GM18507 (cell line): ENCODE measurements at places on chromosomes 1 and 21.
A peak's percentile ranks its signal among the peaks of the same experiment; 100 is the strongest.

DNA sequence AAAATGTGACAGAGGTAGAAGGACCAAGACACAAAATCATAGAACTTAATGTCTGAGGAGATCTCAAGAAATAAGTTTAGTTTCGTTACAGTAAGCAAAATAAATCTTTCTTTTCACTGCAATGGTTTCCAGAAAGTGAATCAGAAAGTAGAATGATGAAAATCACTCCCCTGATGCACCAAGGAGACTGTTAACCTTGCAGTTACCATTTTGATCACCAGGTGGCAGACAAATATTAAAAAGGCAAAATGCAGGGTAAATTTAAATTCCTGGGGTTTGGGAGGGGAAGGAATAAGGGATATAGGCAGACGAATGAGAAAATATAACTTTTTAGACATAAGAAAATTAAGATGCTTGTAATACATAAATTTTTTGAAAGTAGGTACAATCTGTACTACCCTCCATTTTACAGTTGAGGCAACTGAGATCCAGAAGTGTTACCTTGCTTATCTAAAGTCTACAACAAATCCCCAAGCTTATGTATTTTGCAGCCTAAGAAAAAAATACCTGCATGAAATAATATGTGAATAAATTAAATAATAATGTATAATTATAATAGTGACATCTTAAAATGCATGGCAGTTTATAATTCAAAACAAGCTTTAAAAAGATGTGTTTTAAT lies 253.2 kb downstream of the CRB1 start:
- no peak for DNase-seq

DNA sequence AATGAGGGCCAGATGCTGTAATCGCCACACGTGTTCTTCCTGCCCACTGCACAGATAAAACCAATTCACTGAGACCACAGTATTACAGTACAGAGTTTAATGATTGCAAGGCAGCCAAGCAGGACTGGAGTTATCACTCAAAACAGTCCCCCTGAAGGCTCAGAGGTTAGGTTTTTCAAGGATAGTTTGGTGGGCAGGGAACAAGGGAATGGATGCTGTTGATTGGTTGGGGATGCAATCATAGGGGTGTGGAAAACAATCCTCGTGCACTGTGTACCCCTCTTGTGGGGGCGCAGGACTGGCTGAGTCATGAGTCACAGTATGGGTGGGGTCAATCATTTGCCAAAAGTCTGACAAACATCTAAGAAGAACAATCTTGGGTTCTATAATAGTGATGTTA lies 12.4 kb upstream of the USP1 start:
- DNase-seq: no peak

- DNase-seq: no peak
Observed at GRCh38 chr21:42427809-42428419, 24.2 kb downstream of the UBASH3A start.

GRCh38 chr1:35644204-35644603 lies 2.9 kb upstream of the PSMB2 start:
- DNase-seq: no peak

GRCh38 chr1:5575396-5575940 lies 416.8 kb downstream of the NPHP4 start:
- no peak for DNase-seq

DNA sequence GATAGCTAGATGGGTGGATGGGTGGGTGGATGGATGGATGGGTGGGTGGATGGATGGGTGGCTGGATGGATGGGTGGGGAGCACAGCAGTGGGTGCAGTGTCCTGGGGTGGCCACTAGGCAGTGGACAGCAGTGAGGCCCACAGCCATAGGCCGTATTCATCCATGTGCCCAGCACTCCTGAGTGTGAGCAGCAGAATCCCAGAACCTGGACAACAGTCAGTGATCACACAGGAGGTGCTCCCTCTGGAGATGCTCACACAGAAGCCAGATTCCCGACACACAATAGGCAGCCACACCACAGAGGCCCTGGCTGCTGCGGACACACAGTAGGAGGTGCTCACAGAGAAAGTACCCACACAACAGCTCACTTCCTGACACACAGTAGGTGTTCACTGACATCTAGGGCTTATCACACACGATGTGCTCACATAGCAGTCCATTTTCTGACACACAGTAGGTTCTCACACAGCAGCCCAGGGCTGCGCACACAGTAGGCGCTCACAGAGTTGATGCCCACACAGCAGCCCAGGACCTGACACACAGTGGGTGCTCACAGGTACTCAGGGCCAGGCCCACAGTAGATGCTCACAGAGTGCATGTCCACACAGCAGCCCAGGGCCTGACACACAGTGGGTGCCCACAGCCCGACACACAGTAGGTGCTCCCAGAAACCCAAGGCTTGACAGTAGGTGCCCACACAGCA lies 64.0 kb downstream of the RAP1GAP start:
- no peak for DNase-seq

DNA sequence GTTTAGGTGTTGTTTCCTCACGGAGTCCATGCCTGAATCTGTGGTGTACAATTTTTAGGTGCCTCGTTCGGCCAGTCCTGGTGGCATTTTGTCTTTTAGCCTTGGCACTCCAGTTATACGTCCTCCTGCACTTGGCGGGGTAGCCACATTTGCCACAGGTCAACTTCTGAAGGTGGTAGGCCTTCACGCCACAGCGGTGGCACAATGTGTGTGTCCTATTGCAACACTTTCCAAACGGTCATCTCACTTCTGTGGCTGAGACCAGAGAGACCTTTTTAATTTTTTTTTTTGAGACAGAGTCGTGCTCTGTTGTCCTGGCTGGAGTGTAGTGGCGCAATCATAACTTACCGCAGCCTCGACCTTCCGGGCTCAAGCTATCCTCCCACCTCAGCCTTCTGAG lies 49.1 kb downstream of the CAMTA1 start:
- DNase-seq: no peak

DNA sequence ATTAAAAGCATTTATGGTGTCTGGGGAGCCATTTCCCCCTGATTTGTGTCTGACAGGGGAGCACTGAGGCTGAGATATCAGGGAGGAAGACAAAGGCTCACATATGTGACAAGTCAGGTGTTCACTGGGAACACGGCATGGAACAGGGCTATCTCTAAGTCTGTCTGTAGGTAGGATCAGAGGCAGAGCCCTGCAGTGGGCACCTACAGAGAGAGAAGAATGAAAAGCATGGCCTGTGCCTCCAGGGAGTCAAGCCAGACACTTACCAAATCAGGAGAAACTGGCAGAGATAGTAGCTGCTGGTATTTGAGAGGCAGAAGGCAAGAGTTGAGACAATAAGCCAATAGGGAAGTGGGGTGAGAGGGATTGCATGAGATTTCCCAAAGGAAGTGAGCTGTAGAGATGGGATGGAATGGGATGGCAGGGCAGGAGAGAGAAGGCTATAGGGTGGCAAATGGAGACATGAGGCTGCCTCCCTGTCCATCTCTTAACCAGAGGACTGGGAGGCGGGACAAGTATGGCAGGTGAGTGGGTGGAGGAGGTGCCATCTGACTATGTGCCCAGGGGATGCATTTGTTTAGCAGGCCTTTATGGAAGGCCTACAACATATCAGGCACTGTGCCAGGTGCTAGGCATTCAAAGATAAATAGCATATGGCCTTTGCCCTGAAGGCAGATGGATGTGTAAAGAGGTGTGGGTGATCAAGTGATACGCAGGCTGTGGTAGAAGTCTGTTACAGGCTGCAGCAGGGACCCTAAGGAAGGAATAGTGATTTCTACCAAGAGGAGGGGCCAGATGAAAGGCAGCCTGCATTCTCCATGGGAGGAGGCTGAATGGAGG lies 136.2 kb upstream of the IPO9 start:
- no peak for DNase-seq

DNA sequence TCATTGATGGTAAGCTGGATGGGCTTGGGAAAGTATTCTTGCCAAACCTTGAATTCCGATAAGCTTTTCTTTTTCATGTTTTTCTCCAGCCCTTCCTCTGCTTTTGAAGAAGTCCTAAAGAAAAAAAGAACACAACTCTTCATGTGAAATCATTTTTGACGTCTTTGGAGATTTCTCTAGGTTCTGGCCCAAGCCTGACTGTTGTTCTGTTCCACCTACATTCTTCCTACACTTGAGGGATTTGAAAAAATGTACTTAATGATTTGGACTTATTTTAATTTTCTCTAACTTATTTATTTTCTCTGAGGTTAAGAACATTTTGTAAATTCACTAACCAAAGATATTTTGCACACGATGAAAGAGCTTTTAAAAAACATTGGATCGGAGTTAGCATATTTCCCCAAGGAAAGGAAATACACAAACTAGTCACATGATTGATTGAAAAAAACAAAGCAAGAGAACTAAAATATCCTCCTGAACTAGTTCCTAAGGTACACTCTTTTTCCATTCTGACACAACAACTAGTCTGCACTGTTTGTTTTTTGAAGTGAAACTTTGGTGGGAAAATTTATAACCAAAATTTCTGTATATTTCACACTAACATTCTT lies 82.3 kb downstream of the LTN1 start:
- DNase-seq: no peak

DNA sequence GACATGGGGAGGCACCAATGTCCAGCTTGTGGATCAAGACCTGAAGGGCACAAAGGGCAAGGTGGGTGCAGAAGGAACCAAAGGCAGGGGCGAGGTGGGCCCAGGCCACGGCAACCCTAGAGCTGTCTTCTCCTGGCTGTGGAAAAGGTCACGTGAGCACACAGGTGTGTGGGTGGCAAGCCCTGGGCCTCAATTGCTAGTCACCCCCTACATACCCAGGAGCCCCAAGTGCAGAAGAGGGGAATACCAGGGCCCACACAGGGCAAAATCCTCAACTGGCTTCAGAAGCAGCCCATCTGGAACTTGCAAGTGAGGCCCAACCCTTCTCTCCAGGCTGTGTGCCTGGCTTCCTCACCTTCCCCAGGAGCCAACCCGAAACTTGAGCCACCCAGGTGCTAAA lies 25.6 kb downstream of the ZBTB17 start:
- DNase-seq: no peak

- DNase-seq: no peak
Observed at GRCh38 chr1:110798691-110799256, 74.2 kb upstream of the CD53 start.

DNA sequence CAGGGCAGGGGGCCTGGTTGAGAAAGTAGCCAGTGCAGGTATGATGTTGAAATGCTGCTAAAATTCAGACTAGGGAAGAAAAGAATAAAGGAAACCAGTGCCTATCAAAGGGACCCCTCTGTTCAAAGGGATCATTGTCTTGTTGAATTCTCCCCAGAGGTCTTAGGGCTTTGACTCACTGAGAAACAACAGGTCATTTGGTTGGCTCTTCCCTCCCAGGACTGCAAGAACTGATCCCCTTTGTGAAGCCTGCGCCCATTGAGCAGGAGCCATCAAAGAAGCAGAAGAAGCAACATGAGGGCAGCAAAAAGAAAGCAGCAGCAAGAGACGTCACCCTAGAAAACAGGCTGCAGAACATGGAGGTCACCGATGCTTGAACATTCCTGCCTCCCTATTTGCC lies 11.8 kb upstream of the CELSR2 start:
- DNase-seq: no peak

DNA sequence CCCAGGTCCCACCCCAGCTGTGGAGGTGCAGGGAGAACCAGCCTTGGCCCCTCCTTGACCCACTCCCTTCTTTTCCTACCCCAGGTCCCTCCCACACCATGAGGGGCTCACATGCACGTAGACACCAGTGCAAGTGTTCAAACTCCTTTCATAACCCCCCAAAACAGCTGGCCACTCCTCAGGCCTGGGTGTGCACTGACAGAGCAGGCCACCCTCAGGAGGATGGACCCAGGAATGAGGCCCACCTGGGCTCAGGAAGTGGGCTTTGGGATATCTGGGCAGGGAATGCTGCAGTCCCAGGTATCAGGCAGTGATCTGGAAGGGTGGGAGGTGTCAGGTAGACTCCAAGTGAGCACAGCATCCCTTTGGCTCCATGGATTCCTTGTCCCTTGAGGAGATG lies 723.8 kb downstream of the MATN1 start:
- no peak for DNase-seq

DNA sequence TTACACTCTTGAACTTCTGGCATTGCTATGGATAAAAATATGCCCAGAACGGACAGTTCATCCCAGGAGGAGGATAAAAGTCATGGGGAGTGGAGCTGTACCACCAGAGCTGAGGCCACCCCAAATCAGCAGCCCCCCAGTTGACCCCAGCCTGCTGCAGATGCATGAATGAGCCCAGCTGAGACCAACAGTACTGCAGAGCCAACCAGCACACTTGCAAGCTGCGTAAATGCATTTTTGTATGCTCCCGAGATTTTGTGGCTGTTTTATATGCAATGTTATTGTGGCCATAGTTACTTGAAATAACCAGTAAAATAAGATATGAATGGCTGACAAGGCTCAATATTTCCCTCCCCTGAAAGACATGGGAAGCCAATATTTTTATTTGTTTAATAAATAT lies 264.6 kb downstream of the DUSP10 start:
- DNase-seq: no peak

DNA sequence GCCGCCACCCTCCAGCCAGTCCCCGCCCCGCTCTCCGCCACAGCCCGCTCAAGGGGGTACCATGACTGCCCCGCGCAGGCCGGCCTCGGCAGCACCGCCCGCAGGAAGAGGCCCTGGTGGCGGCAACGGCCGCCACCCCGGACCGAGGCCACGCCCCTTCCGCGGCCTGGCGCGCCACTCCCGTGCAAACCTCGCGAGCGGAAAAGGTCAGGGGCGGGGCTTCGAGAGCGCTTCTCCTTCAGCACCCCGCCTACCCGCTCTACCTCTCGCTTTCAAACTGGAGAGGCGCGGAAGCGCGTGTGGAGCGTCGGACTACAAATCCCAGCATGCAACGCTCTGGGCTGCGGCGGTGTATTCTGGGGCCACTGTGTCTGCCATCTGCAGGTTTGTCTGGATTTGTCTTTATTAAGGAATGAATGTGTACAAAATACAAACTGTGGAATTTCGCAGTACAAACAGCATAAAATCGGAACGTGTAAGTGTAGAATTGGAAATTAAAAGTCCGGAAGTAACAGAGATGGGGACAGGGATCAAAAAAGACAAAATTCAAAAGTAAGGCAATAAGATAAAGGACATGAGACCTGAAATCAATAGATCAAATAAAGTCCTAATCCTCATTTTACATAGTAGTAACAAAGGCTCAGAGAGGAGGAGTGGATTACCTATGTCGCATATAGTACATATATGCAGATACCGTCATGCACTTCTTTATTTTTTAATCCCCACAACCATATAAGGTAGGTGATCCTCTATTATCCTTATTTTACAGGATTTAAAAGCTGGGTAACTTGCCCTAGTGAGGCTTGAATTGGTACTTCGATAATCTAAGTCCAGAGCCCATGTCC lies 464 bp upstream of the ADSS2 start:
- peak; percentile 88 for DNase-seq

DNA sequence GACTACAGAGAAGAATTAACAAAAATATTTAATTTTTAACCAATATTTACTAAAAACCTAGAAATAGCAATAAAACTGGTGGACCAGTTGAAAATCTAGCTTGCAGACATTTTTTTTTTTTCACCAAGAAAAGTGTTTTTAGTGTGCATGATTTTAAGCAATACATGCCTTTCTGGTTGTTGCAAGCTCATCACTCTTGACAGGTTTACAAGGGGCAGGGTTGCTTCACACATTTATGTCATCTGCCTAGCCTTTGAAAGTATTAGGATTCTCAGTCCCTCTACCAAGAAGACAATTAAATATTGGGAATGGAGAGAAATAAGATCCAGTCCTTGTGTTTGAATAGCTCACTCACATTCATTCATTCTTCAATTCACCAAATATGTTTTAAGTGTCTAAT lies 53.8 kb upstream of the LYPLAL1 start:
- no peak for DNase-seq

- DNase-seq: no peak
Observed at GRCh38 chr21:30211071-30211470, 4.8 kb downstream of the CLDN8 start.
